DMS 273 treated with DMSO at 0.1 percent for 48 hours (cell line): ENCODE measurements at places on chromosomes 5 and 9.

DNA sequence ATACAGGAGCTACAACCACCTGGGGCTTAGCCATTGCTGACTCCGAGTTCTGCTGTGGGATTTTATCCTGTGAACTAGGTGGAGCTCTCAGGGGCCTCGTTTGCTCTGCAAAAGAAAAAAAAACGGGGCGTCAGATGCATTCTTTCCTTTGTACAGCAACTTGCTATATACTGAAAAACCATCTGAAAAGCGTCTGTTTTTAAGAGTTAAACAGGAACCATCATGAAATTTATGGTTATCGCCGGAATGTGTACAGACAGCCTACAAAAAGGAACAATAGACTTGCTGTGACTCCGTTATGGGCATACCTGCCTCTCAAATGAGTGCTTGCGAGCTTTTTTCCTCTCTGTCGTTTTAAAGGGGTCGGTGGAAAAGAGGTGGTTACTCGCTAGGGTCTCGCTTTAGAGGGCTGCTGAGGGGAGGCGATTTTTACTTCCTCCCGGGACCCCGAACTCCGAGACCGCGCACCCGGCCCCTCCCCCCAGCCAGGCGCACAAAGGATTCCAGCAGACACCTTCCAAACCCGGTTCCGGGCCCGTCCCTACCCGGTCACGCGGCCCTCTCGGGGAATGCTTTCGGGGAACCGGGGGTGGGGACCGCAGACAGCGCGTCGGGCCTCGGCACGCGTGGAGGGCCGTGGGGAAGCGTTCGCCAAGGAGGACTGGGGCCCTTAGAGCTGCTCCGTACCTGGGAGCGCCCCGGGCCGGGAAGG lies 826 bp downstream of the PAIP1 start:
- DNase-seq: no peak

DNA sequence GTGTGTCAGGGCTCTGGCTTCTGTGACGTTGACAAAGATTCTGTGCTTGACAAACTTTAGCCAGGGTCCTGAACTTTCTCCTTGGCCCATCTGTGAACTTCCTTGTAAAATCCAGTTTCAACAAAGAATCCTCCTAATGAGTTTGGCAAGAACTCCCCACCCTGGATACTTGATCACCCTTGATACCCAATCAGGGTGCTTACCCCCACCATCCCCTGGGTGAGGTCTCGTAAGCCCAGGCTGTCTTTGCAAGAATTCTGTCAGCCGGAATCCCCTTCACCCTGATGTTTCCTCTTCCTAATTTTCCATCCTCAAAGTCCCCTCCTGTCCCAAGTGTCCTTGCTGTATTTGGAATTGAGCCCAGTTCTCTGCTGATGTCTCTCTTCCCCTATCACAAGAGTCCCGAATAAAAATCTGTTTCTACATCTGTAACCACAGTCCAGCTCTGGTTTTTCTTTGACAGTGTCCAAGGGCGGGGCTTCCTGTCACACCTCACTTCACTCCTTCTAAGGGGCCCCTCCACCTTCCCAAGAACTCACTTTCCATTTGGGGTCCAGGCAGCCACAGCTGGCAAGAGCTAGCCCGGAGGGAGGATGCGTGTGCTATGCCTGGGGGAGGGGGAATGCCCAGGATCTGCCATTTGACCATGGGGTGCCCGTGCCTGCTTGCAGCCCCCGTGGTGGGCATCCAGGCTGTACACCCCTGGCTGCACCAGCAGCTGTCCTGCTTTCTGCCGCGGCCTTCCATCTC lies 2.7 kb upstream of the CARD19 start:
- no peak for DNase-seq

- no peak for DNase-seq
Measured at GRCh38 chr9:68742333-68742730, 37.3 kb downstream of the PIP5K1B start.

GRCh38 chr5:133799571-133800237 lies 168.7 kb downstream of the C5orf15 start:
- no peak for DNase-seq

- no peak for DNase-seq
Measured at GRCh38 chr9:81053298-81054025, 635.9 kb downstream of the TLE1 start.

- DNase-seq: no peak
Measured at GRCh38 chr9:626596-626995, 214.9 kb upstream of the DMRT1 start.

DNA sequence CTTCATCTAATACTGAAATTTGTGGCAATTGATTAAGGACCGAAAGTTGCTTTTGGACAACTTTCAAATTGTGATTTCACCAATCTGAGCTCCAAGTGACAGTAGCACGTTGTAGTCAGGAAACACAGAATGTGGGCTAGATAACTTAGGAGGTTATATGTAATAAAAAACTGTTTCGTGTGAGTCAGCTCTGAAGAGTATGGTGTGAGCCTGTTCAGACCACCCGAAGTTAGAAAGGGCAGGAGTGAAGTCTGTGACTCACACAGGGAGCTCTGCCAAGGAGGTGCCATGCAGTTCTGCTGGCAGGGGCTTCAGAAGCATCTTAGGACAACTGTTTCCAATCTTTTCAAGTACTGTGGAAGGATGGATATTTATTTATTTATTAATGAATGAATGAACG lies 16.4 kb upstream of the ZBTB34 start:
- no peak for DNase-seq

GRCh38 chr5:92979716-92980115 lies 601.3 kb downstream of the NR2F1-AS1 start:
- DNase-seq: no peak

DNA sequence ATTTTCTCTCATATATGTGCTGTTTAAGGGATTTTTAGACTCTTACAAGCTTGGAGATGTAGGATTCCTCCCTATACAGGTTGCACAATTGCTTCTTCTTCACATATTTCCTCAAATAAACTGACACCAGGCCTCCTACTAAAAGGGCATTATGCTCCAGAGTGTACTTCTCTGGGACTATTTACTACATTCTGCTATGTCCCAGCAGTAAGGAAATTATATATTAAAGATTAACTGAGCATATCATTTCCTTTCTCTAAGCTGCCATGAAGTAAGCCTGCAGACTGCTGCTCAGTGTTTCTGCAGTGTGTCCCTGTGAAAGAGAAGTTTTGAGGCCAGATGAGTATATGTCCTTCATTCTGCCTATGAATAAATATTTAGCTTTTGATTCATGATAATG lies 356.9 kb upstream of the NUDT12 start:
- DNase-seq: no peak

GRCh38 chr5:4893063-4893744 lies 246.9 kb upstream of the ADAMTS16 start:
- no peak for DNase-seq
